ENCODE measurements at places on chromosomes 1 and 21.

DNA sequence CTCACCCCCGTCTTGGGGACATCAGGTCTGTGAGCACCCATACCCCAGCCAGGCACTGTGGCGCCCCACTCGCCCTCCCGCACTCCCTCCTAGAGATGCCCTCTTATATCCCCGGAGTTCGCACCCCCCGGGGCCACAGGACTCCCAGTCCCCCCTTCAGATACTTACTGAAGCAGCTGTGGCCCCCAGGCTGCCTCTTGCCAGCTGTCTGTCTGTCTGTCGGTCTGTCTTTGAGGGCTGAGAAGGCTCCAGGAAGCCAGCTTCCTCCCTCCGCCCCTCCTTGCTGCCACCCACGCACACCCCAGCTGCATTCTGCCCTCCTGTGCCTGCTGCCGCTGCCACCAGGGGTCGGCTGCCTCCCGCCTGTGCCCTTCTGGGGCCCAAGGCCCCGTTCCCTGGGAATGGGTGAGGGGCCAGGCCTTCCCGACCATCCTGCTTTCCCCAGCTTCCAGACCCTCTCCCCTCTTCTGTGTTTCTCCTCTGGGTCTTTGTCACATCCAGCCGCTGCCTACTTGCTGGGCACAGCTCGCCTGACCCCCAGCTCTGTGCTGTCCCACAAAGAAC is at the start of gene PTPN7:
TSS of gene PTPN7 (minus strand) at position 226 of the 564 bp plus-strand sequence. CDS start 1,200 bp downstream, outside the sequence.
- DNase-seq: no peak

GRCh38 chr21:25133939-25134338 is 473.3 kb downstream of the MRPL39 start:
- DNase-seq: no peak

DNA sequence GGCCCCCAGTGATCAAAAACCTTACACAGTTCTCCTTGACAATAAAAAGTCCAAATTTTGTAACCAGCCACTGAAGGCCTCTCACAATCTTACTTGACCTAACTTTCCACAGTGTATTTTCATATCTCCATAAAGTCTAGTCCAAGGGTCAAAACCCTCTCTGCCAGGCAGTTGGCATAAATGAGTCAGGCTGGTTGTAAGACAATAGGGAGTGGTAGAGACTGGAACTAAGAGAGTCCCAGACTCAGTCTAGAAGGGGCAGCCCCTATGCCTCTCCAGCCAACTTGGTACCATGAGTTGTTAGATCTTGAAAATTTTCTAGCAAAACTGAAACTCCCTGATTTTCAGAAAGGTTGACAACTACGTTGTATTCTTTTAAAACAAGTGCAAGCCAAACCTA is 21.0 kb downstream of the KIF21B start:
- DNase-seq: no peak

DNA sequence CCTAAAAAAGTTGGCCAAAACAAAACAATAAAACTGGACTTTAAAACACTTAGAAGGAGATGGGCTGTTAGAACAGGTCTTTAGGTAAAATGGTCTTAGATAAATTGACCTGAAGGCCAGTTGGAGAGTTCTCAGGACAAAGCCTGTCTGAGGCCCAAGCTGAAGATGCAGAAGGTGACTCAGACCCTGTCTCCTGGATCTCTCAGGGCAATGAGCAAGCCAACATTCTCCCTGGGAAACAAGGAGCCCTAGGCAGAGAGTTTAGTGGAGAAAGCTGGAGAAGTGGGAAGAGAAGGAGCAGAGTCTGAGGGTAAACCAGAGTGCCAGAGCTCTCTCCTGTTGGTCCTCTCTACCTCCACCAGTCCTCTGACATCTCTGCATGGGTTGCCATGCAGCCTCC is 70.1 kb downstream of the FCRL5 start:
- DNase-seq: no peak

GRCh38 chr21:33849834-33850233 is 65.8 kb downstream of the ATP5PO start:
- DNase-seq: no peak

GRCh38 chr1:246212013-246212412 is 295.1 kb downstream of the SMYD3 start:
- no peak for DNase-seq

GRCh38 chr1:222706815-222707214 is 5.5 kb downstream of the AIDA start:
- DNase-seq: no peak
